ENCODE measurements at places on chromosomes 16 and 17.

GRCh38 chr17:82350182-82351030, 8.6 kb upstream of the TEX19 start:
- DNase-seq, result no peak

DNA sequence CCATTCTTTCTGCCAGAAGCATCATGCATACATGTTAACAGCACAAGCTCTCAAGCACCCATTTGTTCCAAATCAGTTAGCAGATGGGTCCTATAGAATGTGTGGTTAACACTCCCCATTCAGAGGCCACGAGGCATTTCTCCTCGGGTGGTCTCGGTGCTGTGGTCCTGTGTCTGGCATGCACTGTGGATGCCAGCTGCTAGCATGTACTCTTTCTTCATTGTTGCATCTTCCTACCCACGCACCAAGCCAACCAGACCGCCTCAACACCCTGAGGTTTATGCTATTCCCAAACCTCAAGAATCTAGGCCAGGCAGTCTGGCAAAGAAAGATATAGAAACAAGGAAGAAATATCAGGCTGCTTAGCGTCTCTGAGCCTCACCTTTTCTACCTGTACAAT, 27.8 kb upstream of the MRTFB start:
- no peak for DNase-seq

GRCh38 chr16:3047387-3047720, 993 bp downstream of the MMP25 start:
- no peak for DNase-seq

- peak; percentile 59 for DNase-seq
Measured at GRCh38 chr17:45338023-45338781, 21.4 kb upstream of the MAP3K14 start.

- no peak for DNase-seq
Measured at GRCh38 chr16:58510097-58510775, 5.1 kb upstream of the SETD6 start.

DNA sequence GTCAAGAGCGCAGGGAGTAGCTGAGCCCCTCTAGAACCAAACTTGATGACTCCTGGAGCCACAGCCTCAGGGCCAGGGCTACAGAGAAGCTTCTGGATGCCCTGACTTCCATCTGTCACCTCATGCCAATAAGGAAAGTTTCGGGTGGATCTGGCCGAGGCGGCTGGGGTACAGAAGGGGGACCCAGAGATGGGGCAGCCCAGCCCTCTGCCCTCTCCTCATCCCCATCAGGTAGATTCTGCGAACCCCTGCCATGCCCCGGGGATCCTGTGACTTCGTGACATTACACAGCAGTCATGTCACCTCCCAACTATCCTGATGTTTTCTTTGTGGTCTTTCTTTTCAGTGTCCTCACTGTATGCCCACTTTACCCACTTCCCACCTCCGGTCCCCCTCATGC, 114.4 kb downstream of the CCDC182 start:
- DNase-seq, result no peak

GRCh38 chr17:64083563-64084085, 46.3 kb downstream of the ERN1 start:
- DNase-seq, result no peak

GRCh38 chr17:58313815-58314705, 14.5 kb downstream of the TSPOAP1 start:
- no peak for DNase-seq

DNA sequence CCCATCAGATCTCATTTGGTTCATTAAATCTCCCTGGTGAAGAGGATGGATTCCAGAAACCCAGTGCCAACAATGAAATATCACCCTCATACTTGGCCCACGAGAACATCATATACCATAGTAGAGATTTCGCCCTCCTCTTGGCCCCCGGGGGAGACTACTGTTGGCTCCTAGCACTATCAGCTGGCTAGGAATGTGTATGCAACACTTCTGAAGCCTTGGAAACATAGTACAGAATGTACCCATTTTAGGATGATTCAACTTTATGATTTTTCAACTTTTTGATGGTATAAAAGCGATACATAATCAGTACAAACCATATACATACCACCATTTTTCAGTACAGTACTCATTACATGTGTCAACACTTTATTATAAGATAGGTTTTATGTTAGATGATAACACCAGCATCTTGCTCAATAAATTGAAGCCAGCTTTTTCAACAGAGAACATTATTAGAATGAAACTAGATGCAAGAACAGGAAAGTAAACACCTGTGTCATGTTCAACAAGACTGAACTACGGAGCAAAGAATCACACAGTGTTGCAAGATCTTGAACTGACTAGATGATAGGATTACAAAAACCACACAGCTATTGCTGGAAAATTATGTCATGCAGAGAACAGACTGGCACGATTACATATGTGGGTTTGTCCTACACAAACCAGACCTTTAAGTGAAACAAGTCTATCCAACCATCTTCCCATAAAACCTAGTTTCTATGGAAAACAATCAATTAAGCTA, 17.2 kb downstream of the RSL1D1 start:
- DNase-seq, result no peak

DNA sequence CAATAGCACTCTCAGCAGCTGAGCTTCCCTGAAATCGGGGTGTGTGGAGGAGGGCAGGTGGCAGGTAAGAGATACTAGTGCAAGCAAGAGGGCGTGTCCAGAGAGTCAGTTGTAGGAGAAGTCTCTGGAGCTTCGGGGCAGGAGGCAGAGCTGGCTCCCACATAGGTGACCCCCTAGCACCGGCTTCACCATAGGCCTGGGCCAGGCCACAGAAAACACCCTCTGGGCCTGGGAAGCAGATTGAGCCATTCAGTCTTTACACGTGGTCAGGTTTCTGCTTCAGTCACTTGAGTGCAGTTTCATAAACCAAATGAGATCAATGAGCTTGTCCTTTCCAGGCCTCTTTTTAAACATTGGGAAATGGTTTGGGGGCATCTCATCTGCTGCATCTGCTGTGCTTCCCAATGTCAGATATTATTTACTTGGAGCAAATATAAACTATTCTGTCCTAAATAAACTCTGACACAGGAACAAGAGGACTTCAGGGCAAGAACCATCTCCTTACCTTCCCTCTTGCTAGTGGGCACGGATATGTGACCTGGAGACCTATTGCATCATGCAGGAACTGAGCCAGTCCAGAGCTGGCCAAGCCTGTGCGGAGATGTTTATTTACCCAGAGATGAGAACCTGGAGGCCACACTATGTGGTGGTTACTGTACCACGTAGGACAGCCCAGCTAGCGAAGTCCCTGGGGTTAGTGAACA, 16.1 kb downstream of the CCR7 start:
- no peak for DNase-seq

DNA sequence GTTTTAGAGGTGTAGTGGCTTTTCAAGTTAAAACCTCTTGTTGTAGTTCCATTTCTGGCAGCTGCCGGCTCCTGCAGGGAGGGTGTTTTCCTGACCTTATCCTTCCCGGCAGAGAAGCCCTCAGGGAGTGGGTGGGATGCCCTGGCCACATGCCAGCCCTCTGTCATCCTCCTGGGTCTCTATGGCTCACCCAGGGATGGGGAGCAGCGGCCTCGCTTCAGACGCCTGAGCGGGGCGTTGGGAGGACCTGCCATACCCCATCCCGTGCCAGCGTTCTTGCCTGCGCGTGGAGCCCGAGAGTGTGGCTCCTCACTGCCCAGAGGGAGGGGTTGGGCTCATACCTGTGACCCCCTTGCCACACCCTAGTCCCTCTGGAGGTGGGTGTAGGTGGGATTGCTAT, 11.9 kb downstream of the KCNJ12 start:
- peak; percentile 66 for DNase-seq

- peak; percentile 29 for DNase-seq
Measured at GRCh38 chr16:73878611-73879010, 418.0 kb upstream of the PSMD7 start.

GRCh38 chr17:82035488-82035887, 2.0 kb downstream of the DCXR start:
- DNase-seq, result no peak

DNA sequence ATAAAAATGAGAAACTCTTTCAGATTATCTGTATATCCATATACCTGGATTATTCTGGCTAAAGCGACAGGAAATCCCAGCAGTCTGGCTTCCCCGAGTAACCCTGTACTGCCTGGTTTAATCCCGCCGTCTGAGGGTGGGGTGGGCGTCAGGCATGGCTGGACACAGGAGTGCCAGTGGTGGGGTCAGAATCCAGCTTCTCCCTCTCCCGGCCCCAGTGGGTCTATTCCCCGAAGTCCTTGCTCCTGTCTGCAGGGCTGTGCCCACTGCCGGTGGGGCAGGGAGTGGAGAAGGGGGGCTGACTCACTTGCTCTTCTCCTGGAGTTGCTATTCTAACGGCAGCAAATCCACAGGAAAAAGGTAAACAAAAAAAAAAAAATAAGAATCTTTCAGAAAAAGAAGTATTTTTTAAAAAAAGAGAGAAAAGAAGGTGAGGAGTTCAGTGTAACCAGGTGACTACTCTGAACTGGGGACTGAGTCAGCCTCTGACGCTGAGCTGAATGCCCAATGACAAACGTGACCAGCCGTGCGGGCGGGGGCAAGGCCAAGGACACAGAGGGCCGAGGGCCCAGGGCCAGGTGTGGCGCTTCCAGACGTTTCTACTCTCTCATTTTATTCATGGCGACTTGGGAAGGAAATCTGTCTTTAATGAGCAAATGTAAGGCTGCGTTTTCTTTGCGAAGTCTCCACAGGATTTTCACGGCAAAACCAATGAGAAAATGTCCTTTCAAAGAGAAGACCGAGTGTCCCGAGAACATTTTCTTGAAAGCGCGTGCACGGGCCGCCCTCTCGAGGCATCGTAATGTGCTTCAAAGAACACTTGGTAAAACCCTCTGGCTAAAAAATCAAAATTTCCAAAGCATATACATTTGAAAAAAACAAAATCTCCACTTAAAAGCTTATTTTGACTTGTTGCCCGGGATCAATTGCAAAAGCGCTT, 20.2 kb downstream of the FOXF1 start:
- no peak for DNase-seq

- peak; percentile 11 for DNase-seq
Measured at GRCh38 chr16:23754594-23755483, at the start of gene CHP2. CHP2 (plus strand) TSS chr16:23755026; CDS start chr16:23755050, 24 bp downstream.

GRCh38 chr17:44310609-44311376, 2.4 kb downstream of the RUNDC3A start:
- DNase-seq, result no peak

DNA sequence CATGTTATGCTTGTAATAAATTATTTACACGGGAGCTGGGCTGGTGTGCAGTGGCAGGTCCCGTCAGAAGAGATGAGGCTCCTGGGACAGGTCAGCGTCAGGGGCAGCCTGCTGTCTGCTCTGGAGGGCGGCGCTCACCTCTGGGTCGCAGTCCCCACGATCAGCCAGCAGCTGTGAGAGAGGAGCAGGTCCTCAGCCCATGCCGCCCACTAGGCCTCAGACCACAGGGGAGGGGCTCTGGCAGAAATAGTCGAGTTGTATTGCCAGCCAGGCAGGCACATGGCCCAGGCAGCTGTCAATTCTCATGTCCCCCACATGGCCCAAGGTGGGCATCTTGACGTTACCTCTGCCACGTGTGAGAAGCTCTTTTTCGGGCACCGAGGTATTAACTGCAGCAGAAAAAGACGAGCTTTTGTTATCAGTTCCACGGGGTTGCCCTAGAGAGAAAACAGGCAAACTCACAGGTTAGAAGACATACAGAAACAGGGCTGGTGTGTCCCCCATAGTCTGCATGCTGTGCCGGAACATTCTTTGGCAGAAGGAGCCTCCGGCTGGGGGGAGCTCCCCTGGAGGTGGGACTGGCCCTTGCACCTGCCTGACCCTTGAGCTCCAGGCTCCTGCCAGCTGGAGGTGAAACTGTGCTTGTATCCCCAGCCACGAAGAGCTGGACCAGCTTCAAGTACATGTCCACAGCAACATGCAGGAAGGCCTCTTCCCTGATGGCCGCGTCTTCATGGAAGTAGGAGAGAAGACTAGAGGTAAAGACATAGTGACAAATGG, 17.4 kb downstream of the ZNF276 start:
- DNase-seq, result no peak

DNA sequence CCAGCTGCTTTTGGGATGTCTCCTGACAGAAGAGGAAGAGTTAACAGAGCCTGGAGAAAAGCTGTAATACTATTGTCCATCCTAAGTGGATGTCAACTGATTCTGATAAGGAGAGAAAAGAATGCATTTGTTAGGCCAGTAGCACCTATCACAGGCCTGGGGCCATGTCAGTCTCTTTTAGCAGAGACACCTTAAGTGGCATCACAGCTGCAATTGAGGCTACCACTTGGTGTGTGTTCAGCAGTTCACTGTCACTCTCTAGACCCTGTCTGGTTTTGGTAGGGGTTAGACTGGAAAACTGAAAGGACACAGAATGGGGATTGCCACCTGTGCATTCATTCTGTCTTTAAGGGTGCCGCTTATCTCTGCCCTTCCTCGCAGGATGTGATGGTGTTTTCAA, 42.0 kb downstream of the PSMD12 start:
- no peak for DNase-seq

GRCh38 chr16:18018376-18018775, 318.2 kb downstream of the NPIPA8 start:
- DNase-seq, result no peak

DNA sequence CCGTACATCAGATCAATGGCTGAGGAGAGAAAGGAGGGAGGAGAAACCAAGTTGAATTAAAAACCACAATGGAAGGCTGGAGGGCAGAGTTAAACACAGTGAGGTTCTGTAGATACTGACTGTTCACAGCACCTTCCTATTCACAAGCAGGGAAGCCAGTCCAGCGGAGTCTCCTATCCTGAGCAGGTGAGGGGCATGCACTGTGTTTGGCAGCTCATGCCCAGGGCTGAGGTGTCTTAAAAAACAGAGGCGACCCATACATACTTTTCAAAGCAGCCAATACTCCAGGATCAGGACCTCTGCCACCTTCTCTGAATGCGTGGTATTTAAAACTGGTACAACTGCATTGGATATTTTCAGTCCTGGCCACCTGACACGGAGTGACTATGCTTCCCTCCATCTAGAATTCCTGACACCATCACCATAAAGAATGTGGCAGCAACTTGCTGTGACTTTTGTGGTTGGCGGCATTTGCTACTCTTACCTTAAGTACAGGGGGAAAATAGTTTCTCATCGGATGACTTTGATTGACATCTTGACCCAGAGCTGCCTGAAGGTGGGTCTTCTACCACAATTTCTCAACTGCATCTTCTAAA, 21.5 kb downstream of the USP22 start:
- no peak for DNase-seq

DNA sequence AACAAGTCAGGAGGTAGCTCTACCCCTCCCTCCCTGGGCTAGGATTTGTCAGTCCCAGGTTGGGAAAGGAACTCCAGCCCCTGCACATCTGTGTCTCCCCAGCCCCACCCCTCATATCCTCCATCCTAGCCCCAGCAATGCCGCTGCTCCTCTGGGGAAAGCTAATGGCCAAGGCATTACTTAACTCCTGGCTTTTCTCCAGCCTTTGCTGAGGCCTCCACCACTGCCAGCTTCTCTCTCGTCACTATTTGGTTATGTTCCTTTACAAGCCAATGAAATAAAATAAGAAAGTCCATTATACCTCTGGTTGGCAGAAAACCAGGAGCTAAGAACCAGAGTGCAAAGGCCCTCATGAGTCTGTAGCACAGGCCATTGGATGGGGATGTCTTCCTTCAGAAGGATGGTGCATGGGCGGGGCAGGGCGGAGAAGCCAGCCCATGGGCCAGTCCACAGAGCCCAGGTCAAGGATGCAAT, 171.0 kb downstream of the CCDC182 start:
- DNase-seq, result peak; percentile 67

Data from heart right ventricle (tissue), 16 donors.